ENCODE measurements at places on chromosomes 16 and 17.
A peak's percentile ranks its signal among the peaks of the same experiment; 100 is the strongest.

GRCh38 chr17:76138234-76138895, 2.7 kb downstream of the FOXJ1 start:
- no peak for DNase-seq

- no peak for DNase-seq
Observed at GRCh38 chr16:17940584-17941364, 395.8 kb downstream of the NPIPA8 start.

- DNase-seq: no peak
Observed at GRCh38 chr16:22813948-22814710, at the start of gene HS3ST2. Gene HS3ST2 (plus strand): TSS chr16:22814162. CDS start chr16:22814611, 449 bp downstream.

DNA sequence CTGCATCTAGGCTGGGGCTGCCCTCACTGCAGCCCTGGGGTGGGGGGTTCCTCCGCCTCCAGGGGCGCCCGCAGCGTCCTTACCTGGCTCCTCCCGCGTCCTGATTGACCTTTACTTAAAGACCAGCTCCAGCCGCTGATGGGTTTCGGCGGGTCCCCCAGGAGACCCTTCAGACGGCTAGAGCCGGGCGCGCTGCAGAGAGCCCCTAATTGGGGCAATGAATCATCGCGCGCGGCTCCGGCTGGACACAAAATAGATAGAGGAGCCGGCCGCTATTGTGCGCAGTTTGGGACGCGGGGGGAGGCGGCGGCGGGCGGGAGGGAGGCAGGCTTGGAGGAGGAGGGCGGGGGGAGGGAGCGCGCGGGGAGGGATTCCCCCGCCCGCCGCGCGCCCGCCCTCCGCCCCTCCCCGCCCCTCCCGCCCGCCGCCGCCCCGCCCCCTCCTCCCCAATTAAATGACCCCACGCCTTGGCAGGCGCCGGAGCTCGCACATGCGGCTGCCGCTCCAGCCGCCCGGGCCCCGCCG, 56.5 kb upstream of the CIBAR2 start:
- DNase-seq: no peak

- no peak for DNase-seq
Observed at GRCh38 chr17:58318065-58318481, 10.5 kb downstream of the TSPOAP1 start.

DNA sequence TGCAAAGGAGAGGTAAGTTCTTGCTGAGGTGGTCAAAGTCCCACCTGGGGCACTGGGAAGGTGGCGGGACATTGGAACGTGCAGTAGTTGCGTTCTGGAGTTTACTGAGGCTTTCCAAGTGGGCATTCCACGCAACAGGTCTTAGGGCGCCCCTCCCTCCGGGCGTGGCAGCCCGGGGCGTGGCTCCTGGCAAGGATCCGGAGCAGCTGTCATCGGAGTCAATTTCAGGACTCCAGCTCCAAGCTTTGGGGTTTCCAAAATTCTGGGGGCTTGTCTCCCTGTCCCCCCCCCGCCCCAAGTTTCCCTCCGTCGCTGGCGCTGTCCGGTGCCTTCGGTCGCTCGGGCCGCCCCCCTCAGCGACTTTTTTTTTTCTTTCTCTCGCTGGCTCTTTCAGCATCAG, 43.1 kb upstream of the AMZ2 start:
- peak; percentile 19 for DNase-seq

- no peak for DNase-seq
Observed at GRCh38 chr16:85537795-85538401, 75.2 kb upstream of the GSE1 start.

DNA sequence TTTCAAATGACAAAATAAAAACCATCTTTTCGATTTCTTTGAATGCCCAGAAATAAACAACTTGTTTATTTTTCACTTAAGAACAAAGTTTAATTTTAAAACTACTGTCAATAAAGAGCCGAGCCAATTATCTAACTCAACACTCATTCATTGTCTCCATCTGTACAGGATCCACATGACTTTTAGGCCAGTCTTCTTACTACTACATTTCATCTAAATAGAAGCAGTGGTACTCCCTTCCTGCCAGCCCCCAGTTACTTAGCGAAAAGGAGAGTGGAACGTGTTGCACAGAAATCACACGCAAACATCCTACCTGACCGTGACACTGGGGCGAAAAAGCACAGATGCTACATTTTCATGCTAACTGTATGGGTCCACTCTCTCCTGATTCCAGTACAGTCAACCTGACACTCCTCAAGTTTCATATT, 1.2 kb downstream of the GNA13 start:
- DNase-seq: no peak

- no peak for DNase-seq
Observed at GRCh38 chr17:34673516-34673915, 94.1 kb downstream of the TMEM132E start.

- no peak for DNase-seq
Observed at GRCh38 chr16:61332461-61332860, 703.8 kb downstream of the CDH8 start.

DNA sequence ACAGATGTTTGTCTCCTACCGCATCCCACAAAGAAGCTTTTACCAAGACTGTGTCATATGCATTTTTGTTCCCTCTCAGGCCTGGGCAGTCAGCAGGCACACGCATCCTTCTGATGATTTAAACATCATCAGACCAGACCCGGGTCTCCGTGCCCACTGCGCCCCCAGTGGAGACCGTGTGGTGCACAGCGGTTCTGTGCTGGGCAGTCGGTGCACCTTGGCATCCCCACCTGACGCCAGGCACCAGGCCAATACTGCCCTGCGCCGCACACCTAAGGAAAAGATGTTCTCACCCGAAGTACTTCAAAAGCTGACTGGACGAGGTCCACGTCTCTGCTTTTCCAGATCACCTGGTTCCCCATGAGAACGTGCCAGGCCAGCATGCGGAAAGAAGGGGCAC, 10.6 kb upstream of the PLD6 start:
- no peak for DNase-seq

DNA sequence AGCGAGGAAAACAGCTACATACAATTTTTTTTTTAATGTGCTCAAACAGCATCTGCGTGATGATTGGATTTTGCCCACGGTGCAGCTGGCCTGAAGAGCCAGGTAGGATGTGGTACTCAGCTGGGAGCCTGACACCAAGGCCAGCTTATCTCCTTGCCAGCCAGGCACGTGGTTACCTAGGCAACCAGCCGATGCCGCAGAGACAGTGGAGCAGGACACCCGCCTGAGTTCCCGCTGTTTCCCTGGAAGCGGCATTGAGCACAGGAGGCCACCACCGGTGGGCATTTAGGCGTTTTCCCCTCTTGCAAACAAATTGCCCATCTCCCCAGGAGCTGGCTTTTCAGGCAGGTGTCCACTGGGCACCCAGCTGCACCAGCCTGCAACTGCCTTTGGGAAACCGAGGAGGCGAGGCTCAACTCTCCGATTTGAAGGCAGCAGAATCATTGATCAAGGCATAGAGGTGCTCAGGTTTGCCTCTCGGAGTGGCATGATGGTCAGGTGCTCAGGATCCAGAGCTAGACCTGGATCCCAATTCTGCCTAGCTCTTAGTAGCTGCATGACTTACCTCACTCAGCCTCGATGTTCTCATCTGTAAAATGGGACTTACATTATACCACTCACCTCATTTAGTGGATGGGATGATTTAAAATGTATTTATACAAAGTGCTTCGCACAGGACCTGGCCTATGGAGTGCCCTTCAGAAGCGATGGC, 137.5 kb upstream of the PLCG2 start:
- DNase-seq: no peak

DNA sequence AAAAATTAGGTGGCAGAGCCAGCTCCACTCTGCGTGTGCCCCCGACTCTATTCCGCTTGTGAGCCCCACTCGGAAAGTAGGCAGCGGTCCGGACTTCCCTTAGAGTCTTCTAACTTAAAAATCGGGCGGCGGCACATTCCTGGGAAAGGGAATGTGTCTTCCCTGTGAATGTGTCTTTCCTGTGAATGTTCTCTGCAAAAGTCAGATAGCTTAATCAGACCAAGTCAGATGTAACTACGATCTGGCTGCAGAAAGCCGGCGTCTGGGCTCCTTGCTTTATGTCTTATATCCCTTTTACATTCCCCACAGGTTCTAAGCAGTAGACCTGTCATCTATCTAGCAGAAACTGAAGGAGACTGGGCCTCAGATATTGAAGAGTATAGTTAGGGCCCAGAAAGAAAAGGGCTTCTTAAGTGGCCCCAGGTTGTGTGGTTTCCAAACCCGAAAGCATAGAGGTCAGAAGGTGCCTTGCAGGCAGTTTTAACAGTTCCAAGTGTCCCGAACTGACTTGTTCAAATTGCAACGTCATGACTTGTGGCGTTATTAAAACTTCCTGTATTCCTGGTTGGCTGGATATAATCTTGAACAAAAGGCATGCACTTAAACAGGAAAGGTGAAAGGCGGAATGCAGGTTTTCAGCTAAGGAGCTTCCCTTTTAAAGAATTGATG, 601 bp downstream of the PHKB start:
- peak; percentile 59 for DNase-seq

DNA sequence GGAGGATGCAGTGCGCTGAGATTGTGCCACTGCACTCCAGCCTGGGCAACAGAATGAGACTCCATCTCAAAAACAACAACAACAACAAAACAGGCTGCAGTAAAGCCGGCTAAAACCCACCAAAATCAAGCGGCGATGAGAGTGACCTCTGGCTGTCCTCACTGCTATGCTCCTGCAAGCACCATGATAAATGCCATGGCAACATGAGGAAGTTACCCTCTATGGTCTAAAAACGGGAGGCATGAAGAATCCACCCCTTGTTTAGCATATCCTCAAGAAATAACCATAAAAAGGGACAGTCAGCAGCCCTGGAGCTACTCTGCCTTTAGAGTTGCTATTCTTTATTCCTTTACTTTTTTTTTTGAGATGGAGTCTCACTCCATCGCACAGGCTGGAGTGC, 8.4 kb upstream of the LGALS3BP start:
- DNase-seq: no peak

GRCh38 chr17:79369001-79369400, 241.8 kb downstream of the RBFOX3 start:
- no peak for DNase-seq

DNA sequence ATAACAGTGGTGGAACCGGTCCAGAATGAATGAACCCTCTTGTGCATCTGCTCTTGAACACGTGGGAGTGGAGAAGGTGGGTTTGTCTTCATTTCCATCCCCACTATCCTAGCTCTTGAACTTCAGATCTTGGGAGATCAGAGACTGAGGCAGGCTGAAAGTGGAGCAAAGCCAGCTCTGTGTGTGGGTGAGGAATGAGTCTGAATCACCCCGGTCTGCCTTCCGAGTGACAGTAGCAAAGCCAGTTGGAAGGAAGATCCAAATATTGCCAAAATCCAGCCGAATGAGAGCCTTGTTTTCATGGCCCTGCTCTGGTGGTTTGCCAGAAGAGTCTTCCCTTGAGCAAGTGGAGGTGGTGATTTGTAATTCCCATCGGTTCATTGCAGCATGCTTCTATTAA, 29.0 kb upstream of the ASIC2 start:
- no peak for DNase-seq

DNA sequence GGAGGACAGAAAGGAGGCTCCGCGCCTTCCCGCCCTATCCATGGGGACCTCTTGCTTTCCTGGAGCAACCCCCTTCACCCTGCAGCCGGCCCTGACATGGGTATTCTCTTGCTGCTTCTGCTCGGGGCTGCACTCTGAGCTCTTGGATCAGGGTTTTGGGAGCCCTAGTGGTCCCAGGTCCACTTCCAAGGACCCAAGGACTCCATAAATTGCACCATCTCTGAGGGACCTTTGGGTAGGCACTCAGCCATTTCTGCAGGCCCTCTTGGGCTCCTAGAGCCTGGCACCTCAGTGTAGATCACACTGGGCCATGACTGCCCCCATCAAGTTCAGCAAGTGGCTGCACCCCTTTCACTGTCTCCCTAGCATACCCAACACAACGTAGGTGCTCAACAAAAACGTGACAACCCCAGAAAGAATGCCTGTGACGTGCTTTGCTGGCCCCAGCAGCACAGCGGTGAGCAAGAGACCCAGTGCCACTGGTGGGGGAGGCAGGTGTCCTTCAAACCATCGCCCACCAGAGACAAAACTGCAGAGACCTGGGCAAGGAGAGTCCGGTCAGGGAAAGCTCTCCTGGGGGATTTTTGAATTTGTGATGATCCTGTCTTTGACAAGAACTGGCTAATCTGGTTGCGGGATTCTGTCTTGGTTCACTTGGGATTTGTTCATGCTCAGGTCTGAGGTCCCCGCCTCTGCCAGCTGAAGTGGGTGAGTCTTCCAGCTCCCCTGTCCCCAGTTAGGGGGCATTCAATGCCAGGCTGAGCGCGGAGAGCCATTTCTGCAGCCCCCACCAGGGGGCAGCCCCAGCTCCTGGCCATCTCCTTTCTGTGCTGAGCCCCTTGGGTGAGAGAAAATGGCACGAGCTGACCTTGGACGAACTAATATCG, 2.5 kb upstream of the RAB11FIP4 start:
- no peak for DNase-seq

DNA sequence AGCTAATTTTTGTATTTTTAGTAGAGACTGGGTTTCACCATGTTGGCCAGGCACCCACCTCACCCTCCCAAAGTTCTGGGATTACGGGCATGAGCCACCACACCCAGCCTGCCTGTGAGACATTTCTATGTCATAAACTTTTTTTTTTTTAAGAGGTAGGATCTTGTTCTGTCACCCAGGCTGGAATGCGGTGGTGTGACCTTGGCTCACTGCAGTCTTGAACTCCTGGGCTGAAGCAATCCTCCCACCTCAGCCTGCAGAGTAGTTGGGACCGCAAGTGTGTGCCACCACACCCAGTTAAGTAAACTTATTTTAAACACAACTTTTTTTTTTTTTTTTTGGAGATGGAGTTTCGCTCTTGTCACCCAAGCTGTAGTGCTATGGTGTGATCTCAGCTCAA, 47.2 kb downstream of the SCNN1G start:
- no peak for DNase-seq

- DNase-seq: no peak
Observed at GRCh38 chr17:69485901-69486643, 71.6 kb downstream of the MAP2K6 start.

GRCh38 chr17:6688944-6689343, 24.2 kb downstream of the SLC13A5 start:
- DNase-seq: no peak

- no peak for DNase-seq
Observed at GRCh38 chr16:59326955-59327354, 592.8 kb upstream of the GOT2 start.

- DNase-seq: no peak
Observed at GRCh38 chr17:28379814-28380801, 8.6 kb downstream of the SARM1 start.

GRCh38 chr16:54110016-54110981, 176.3 kb downstream of the IRX3 start:
- DNase-seq: no peak

- DNase-seq: no peak
Observed at GRCh38 chr16:28130099-28131088, 66.9 kb upstream of the GSG1L start.

DNA sequence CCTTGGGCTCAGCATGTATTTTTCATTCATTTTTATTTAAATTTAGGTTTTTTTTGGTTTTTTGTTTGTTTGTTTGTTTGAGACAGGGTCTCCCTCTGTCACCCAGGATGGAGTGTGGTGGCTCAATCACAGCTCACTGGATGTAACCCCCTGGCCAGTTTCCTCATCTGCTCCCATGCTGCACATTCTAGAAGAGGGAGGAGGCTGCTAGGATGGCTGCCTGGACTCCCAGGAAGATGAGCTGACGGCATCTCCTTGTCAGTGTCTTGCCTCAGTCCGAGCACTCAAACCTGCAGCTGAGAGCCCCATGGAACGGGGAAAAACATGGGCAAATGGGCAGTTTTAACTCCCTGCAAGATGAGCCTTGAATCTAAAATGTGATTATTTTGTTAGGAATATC, 7.5 kb downstream of the MEAK7 start:
- no peak for DNase-seq

All from SW 1271 (cell line).